ENCODE measurements at places on chromosomes 13 and 19.

DNA sequence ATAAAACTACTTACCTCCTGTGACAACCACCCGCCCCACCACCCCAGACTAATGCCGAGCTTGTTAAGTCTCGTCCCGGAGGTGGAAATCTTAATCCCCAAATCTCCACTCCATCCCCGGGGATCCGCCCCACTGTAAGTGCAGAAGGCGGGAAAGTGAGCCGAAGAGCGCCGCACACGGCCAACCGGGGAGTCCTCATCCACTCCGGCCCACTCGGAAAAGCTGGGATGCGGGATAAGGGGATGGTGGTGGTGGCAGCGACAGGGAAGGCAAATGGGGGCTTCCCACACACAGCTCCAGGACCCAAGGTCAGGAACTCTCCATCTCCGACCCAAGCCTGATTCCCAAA is 621 bp downstream of the FBL start:
- no peak for DNase-seq

- DNase-seq = no peak
Measured at GRCh38 chr13:110562696-110563462, 1.4 kb upstream of the RAB20 start.

DNA sequence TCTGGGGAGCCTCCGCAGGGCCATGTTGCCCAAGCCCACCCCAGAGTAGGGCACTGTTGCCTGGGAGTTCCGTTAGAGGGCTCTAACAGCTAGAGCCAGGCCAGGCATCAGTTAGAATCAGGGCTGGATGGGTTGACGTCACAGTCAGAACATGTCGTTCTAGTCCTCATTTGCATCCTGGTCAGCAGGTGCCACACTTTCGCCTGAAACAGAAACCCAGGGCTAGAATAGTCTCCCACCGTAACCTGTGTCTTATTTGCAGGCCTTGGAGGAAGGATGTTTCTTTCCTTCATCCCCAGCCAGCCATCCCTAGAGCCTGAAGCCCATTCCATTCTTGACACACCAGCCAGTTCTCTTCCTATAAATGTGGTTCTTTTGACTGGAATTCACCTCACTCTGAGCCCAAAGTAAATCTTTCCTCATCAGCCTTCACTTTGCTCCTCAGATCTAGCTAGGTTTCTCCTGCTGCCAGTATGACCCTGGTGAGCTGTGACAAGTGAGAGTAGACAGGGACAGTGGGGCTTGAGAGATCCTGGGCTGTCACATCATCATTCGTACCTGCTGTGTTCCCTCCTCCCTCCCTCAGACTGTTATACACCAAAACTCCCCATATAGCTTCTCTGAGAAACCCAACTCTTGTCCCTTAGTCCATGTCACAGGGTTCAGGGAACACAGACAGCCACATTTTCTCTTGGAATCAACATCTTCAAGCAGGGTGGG is 12.2 kb upstream of the CCDC97 start:
- DNase-seq = peak; percentile 64

- DNase-seq = no peak
Measured at GRCh38 chr19:30916238-30916637, 433.0 kb downstream of the TSHZ3 start.

- no peak for DNase-seq
Measured at GRCh38 chr13:76703216-76703615, 183.0 kb downstream of the KCTD12 start.

- DNase-seq = peak; percentile 27
Measured at GRCh38 chr13:48265217-48265815, 32.3 kb downstream of the ITM2B start.

GRCh38 chr19:2255112-2255845 is 938 bp downstream of the JSRP1 start:
- no peak for DNase-seq

- no peak for DNase-seq
Measured at GRCh38 chr13:94263038-94263437, 216.4 kb downstream of the DCT start.

DNA sequence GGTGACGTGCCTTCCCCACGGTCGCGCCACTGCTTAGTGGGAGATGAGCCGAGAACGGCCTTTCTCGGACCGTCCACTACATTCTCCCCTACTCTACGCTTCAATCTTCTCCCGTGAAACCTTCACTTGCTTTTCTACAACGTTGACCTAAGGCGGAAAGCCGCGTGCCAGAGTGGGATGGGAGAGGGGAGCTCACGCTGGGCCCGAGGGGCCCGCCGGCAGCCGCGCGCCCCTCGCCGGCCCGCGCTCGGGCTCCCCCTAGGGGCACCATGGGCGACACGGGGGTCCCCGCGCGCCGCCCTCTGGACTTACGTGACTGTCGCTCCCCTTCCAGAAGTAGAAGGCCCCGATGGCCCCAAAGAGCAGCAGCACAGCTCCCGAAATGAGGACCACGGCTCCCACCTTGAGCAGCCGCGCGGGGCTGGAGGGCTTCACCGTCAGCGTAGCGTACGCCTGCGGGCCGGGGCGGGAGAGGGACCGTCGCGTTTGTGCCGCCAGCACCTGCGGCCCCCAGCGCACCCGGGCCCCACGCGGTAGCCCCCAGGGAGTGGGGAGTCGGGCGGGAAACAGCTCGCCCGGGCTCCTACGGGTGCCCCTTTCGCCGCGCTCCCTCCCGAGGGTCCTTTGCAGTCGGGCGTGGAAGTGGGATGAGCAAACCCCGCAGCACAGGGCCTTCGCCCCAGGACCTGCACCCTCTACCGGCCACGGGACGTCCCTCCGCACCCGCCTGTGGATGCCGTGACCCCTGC is 727 bp downstream of the CNMD start:
- no peak for DNase-seq

DNA sequence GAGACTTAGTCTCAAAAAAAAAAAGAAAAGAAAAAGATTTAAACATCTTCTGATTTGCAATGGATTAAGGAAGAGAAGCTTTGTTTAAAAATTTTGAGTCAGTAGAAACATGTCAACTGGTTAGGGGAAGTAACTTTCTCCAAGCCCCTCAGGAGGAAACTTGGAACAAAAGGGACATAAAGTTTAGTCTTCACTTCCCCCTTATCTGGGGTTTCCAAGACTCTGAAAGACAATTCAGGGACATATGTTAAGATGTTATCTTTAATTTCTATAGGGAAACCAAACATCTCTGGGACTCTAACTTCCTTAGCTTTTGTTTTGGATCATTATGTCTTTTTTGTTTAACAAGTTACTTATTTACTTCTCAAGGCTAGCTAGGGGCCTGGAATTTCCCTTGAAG is 20.1 kb upstream of the MRI1 start:
- no peak for DNase-seq

DNA sequence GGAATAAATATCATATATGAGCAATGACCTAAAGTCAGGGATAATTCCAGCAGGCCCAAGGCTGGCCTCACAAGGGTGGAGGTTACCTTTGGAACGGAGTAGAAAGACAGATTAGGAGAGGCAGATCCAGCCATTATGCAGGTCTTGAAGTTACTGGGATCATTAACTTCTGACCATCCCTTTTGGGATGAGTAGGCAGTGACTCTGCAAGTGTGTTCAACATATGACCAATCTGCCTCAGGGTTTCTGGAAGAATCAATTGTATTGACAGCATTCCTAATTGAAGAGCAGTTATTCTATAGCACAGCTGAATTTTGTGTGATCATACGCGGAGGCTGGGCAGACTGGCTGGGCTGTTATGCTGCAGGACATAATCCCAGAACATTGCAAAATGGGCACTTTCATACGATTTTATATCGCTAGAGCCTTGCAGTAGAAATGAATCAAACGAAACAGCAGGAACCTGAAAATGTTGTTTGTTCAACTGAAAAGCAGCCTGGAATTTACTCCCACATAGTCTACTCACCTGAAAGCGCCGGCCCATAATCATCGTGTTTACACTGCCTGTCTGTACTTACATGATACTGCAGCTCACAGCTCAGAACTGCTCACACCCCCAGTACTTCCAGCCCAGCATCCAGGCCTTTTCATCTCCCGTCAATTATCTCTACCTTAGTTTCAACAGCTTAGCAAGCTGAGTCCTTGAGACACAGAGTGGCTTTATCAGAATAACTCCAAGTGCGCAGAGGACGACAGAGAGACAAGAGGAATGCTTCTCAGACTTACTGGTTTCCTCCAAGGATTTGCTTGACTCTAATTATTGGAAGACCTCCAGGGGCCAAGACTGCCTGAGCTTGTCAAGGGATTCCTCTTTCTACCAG is 556.1 kb downstream of the EFNB2 start:
- no peak for DNase-seq

DNA sequence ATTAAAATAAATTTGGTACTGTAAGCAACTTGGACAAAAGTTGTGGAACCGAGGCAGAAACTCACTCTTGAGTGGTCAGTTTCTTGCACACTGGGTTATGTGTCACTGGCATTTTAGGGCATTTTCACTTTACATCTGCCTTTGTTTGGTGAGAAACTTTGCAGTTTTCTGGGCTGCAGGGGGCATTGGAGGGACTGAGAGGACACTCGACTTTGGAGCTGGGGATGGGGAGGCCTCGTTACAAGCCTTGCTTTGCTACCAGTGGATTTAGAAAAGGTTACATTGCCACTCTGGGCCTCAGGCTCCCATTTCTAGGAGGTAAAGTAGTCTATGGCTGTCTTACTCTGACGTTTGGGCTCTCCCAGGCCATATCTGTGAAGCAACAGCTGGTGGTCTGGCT is 41.9 kb upstream of the ZNF536 start:
- no peak for DNase-seq

- no peak for DNase-seq
Measured at GRCh38 chr13:28529836-28530235, 34.9 kb upstream of the FLT1 start.

GRCh38 chr19:17802137-17802858 is 7.4 kb downstream of the B3GNT3 start:
- DNase-seq = no peak

GRCh38 chr13:42538996-42539395 is 35.0 kb upstream of the TNFSF11 start:
- DNase-seq = no peak

- DNase-seq = no peak
Measured at GRCh38 chr13:59837101-59837500, 326.6 kb downstream of the DIAPH3 start.

DNA sequence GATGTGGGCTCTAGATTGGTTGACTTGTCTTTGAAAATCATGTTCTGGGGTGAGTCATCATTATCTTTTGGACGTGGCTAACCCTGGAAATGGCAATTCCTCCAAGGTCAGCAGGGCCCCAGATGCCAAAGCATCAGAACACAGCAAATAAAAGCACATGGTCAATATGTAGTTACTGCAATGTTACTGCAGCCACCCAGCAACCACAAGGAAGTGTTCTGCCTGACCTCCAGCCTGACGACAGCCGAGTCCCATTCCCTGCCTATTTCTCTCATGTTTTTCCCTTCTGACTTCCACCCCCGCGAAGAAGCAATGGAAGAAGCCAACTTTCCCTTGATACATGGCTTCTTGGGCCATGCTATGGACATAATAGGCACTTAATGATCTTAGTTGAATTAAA is 577.9 kb downstream of the IRS2 start:
- no peak for DNase-seq

- peak; percentile 72 for DNase-seq
Measured at GRCh38 chr13:23794267-23795161, 94.7 kb downstream of the MIPEP start.

DNA sequence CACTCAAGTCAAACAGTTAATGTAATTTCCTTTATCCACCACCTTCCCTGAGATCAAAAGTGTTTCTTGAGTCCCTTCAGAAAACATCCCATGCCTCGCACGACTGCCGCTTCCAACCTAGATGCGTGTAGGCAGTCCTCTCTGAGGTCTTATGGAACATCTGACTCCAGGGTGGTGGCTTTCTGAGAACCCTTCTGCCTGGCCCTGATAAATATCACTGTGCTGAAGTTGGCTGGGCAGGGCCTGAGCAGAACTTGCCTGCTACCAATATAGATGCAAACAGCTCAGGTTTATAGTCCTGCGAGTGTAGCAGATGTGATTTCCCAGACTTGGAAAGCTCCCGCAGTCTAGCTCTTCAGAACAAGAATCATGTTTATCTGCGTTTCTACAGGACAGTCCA is 61.1 kb upstream of the GPR12 start:
- no peak for DNase-seq

DNA sequence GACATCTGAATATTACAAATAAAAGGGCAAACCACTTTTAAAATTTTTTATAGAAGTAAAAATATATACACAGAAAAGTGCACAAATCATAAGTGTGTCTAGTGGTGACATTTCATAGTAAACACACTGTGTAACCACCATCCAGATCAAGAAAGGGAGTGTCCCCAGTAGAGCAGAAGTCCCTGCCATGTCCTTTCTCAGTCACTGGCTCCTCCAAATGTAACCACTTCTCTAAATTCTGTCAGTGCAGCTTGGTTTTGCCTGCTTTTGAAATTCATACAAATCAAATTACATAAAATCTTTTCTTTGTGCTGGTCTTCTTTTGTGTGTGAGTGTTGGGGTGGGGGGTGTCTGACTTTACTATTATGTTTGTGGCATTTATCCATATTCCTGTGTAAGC is 116.5 kb downstream of the RBM26 start:
- no peak for DNase-seq
